Stimulated activated CD8-positive, alpha-beta memory T cell treated with anti-CD3 and anti-CD28 coated beads, Interleukin-4, amount 100 ng/mL, for 1 hour (primary cell): ENCODE measurements at places on chromosomes 4 and X.

DNA sequence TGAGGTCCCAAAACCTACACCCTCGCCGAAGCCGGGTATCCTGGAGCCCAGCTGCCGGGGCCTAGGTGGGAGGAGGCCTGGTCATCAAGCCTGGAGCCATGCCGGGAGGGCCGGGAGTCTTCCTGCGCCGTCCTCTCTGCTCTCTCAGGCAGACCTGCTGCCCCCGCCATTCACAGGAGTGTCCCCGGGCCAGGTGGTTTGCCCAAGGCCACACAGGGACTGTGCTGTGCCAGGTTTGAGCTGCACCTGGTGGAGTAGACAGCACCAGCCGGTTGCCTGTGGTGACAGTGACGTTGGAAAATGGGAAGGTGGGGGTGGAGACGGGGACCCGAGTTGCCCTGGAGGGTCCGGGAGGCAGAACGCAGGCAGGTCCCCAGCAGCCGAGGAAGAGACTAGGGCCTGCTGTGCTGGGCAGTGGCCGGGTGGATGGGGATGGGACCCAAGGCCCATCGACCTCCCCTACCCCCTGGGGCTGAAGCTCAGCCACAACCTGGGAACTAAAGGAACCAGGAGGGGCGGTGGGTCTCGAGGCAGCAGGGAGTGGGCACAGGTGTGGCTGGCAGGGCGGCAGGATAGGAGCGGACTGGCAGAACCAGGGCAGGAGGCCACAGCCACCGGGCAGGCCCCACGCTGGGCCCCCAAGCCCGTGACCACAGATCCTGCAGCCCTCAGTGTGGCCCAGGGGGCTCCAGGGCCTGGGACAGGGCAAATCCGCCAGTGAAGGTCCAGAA lies 9.5 kb downstream of the DOK7 start:
- no peak for DNase-seq

DNA sequence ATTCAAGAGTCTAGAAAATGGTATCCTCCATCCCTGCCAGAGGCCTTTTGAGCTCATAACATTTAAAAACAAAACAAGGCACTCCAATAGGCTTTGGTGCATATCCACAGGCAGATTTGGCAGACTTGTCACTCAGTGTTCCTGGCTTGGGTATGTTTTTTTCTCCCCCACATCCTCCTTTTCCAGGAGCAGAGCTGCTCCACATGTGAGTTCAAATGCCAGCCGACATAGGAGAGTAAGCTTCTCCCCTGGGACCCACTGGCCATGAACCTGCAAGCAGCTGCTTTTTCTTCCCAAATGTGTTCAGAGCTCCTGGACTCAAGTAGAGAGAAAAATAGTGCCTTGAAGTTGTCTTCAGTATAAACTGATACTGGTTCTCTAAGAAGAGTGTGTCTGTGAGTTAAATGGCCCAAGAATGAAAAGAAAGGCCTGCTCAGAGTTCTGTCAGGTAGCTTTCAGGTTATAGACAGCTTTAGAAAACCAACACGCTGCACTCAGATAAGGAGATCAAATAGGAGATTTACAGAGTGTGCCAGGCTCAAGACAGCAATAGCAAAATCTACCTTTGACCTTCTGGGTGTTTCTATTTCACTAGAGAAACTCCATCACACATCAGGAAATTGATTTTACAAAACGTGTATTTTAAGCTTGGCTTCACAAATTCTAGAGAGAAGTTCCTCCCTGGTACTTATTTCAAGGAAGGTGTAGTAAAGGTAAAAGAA lies 162.5 kb upstream of the GALNT7 start:
- no peak for DNase-seq

DNA sequence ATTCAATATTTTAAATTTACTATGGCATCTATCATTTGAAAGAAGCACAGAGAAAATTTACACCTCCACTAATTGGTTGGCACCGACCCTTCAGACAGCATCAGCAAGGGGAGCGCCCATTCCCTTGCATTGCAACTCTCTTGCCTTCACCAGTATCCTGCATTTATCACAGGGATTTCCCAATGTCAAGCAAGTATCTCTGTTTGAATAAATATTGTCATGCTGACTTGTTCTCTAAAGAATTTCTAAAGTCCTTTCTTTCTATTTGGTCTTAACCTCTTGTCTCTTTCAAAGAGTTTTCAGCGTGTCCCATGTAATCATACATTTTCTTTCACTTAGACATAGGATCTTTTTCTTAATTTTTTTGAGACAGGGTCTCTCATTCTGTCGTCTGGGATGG lies 10.4 kb downstream of the DCTD start:
- no peak for DNase-seq

DNA sequence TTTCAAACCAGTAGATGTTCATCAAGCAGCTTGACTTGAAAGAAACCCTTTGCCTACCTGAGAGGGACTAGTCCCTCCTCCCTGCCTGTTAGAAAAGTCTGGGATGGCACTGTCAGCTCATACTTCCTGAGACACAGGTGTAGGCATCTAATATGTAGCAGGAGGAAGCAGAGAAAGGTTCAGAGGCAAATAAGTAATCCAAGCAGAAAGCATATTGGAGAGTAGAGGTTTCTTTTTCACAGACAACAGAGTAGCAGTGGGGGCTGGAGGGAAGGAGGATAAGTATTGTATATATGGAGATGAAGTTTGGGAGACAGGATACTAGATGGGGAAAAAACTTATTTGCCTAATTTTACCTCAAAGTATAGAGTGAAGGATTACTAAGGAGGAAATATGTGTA lies 81.5 kb downstream of the FNIP2 start:
- DNase-seq = no peak

DNA sequence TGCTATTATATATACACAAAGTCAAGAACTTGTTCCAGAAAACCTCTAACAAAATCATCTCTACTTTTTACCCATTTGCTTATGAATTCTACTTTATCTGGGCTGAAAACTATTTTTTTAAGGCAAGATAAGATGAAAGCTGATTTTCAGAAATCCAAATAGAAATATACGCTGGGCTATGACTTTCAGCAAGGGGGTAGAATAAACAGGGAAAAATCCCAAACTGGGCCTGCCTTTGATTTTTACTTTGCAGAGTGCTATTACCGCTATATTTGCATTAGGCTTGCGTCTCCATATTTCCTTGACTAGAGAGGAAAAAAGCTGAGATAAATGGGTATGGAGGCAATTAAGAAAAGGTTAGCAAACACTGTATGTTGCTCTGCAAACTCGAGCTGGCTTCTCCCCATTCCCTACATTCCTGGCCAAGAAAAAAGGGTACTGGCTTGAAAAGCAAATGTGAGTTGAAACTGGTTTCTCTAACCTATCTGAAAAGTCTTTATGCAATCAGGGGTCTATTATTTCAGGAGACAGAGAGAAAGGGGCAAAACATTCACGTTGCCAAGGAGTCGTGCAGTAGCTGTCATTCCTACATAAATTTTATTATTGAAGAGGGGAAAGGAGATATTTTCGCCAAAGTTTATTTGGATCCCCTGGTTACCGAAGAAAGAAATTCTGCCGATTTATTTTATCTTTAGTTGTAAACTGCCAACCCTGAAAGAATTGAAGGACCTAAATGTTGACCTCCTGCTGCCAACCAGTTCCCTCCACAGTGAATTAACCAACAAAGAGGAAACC lies 2.2 kb downstream of the TMEM47 start:
- no peak for DNase-seq

DNA sequence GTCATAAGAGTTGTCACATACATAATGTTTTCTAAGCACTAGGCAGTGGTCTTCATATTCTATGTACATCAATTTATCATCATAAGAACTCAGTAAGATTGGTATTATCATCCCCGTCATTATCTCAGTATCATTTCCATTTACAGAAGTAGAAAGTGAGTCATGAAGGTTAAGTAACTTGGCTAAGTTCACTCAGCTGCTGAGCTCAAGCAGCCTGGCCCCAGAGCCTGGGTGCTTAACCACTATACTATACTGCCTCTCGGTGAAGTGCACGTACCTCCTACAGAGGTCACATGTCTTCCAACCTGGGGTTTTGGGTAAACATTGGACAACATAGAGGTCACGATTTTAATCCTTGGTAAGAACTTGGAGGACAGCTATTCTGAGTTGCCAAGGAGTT lies 161.5 kb upstream of the GATB start:
- DNase-seq = no peak

DNA sequence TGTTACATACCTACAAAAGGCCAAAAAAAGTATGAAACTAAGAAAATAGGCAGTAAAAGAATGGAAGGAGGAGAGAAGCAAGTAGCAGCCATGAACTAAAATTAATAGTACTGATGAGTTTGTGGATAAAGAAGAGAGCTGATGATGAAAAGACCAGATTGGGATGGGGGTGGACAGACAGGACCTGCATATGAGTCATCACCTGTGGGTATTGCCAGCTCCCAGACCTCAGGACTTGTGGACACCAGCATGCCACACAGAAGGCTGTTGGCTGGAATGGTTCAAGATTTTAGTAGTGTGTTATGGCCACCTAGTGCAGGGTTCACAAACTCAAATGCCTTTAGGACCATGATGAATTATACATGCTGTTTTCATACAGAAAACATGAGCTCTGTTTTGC lies 58.9 kb downstream of the ARX start:
- no peak for DNase-seq

GRCh38 chr4:48815483-48815882 lies 15.4 kb upstream of the OCIAD1 start:
- no peak for DNase-seq

GRCh38 chr4:102789317-102789717 lies 28.5 kb upstream of the MANBA start:
- DNase-seq = no peak

GRCh38 chrX:13050151-13050550 lies 5.7 kb upstream of the FAM9C start:
- no peak for DNase-seq

- no peak for DNase-seq
Measured at GRCh38 chr4:3399277-3400194, 42.2 kb upstream of the HGFAC start.

DNA sequence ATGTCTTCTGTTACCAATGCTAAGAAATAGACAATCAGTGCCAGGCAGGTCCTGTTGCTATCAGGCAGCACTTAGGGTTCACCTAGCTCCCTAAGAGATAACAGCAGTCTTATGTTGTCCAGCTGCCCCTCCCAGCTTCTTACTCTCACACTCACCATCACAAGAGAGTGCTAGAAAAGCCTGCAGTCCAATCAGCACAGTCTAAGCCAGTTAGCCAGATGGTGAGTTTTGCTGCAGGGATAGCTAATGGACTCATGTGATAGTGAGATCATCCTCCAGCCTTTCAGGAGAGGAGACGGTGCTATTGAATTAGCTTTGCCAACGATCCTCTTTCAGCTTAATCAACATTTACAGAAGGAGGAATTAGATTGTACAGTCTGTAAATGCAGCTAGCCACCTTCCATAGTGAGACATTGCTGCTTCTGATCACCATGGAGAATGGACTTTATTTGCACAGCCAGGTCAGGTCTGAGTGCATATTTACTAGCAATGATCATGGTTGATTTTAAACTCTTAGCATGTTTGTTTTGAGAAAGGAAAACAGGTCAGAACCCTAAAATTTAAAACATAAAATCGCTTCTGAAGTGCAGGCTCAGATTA lies 438.3 kb downstream of the CENPC start:
- DNase-seq = no peak
